ENCODE measurements at places on chromosomes 11 and 22.

DNA sequence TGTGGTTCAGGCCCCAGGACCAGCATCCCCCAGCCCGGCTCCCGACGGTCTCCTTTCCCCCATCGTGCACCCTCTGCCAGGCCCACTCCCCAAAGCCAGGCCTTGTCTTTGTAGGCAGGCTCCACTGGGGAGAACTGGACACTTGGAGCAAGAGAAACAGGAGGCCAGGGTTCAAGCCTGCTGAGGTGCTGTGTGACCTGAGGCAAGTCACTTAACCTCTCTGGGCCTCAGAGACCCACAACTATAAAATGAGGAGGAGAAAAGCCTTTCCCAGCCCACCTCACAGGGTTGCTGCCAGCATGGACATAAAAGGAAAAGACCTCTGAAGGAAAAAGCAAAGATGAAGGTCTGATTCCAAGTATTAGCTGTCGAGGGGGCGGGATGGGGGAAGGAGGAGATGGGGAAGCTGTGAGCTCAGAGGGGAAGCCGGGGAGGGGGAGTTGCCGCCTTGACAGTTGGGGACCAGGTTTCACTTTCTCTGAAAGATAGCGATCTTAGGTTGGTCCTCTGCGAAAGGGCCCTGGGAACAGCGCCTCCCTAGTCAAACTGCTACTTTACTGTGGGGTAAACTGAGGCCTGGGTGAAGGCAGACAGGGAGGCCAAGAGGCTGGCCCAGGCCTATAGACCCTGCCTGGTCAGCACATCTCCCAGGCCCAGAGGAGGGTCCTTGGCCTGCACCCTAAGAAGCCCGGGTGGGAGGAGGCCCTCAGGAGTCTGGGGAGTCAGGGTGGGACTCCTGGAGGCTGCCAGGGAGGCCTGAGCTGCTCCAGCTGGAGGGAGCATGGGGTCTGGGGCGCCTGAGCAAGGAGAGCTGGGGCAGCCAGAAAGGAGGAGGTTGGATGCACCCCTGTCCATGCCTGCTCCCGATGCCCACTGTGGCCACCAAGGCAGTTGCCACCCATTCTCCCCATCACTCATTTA, 991 bp upstream of the OSM start:
- peak; percentile 26 for DNase-seq

- DNase-seq = no peak
Observed at GRCh38 chr22:33747029-33747428, 173.2 kb downstream of the LARGE1 start.

DNA sequence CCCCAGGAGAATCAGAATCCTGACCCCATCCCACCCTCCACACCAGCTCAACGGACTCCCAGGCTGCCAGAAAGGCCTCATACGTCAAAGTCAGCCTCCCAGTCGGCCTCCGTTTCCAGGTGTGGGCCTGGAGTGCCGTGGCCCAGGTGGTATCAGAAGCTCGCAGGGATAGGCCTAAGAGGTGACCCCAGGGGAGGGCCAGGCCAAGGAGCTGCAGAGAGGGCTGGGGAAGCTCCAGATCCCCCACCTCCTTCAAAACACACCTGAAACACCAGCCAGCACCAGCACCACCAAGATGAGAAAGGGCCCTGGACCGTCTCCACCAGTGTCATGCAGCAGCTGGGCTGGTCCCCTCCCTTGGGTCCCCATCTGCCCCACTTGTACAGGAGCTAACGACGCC, 20.3 kb downstream of the ASCL2 start:
- DNase-seq = no peak

DNA sequence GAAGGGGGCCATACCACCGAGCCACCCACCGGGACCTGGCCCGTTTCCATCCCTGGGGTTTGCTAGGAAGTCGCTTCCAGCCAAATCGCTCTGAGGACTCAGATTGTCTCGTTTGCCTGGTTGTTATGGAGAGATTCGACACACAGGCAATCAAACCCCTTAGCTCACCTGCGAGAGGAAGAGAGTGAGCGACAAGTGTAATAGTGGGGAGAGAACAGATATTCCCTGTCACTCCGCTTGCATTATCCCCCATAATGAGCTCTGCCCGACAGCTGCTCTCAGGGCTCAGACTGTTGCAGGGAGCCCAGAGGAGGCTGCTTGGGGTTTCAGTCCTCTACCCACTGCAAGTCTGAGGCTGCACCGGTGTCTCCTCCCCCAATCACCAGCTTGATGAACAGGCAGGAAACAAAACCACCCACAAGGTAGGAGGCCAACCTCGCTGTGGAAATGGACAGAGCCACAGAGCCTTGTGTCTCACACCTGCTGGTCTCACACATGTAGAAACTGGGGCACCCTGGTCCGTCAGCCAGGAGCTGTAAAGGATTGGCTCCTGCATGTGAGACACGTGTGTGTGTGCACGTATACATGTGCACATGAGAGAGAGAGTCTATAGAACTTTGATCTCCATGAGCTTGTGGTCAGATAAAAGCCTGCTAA, 351.1 kb downstream of the BUD13 start:
- no peak for DNase-seq

DNA sequence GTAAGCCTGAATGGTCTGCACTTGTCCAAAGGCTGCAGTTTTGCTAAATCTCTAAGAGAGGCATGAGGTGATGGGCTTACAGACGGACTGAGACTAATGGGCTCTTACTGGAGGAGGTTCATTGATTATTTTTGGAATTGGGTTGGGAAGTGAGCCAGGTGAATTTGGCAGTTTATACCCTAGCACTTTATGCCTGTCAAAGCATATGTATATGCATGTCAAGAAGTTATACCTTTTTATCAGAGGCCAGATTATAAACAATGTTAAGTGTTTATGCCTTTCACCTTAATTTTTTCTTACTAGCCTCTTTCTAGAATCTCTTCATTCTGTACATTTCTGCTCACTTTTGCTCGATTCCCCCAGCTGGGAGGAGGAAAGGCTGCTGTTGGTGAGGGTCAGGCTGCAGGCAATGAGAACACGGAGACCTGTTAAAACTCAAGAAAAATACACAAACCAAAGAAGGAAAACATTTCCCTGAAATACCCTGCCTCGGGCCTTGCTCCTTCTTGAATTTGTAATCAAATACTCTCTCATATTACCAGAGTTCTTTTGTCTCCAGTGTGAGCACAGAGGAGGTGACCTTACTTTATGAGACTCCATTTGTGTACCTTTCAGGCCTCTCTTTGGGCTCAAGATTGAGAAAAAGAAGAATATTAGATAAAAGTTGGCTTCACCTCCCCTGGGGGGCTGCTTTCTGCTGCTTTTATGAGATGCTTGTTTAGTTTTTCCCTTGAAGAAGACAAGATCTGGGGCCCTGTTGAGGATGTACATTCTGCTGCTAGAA, 19.6 kb downstream of the NAT10 start:
- no peak for DNase-seq

DNA sequence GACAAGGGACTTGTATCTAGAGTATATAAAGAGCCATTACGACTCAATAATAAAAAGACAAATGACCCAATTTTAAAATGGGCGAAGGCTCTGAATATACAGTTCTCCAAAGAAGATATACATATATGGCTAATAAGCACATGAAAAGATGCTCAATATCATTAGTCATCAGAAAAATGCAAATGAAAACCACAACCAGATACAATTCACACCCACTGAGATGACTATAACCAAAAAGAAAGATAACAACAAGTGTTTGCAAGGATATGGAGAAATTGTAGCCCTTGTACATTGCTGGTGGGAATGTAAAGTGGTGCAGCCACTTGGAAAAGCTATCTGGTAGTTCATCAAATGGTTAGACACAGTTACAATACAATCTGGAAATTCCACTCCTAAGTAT, 96.3 kb downstream of the TRIM29 start:
- no peak for DNase-seq

GRCh38 chr11:92826136-92826535, 143.3 kb upstream of the MTNR1B start:
- no peak for DNase-seq

- no peak for DNase-seq
Observed at GRCh38 chr22:44328326-44328725, 15.6 kb upstream of the SHISAL1 start.

GRCh38 chr11:80034801-80035200, 594.0 kb upstream of the TENM4 start:
- no peak for DNase-seq

GRCh38 chr11:20363149-20363499, 390 bp upstream of the HTATIP2 start:
- no peak for DNase-seq

- DNase-seq = peak; percentile 80
Observed at GRCh38 chr11:75241036-75241905, 697 bp downstream of the TPBGL start.

DNA sequence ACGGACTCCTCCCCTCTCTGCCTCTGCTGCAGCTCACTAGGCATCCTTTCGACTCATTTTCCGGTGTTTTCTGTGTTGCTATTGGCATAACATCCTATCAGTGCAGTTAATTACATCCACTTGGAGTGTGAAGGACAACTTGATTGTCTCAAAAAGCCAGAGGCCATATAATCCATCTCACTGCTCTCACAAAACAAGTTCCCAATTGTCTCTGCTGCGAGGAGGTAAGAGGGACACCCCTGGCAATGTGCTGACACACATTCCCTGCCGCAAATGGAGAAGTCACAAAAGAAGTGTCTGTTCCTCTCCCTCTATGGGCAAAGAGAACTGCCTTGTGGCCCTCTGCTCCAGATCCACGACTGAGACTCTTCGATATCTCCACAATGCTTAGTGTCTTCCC, 618.4 kb downstream of the OPCML start:
- DNase-seq = no peak

- no peak for DNase-seq
Observed at GRCh38 chr11:26916805-26917204, 77.1 kb upstream of the FIBIN start.

GRCh38 chr11:93895106-93895862, 44.9 kb upstream of the VSTM5 start:
- peak; percentile 29 for DNase-seq

GRCh38 chr11:5232176-5232575, 2.1 kb downstream of the HBD start:
- DNase-seq = peak; percentile 68

DNA sequence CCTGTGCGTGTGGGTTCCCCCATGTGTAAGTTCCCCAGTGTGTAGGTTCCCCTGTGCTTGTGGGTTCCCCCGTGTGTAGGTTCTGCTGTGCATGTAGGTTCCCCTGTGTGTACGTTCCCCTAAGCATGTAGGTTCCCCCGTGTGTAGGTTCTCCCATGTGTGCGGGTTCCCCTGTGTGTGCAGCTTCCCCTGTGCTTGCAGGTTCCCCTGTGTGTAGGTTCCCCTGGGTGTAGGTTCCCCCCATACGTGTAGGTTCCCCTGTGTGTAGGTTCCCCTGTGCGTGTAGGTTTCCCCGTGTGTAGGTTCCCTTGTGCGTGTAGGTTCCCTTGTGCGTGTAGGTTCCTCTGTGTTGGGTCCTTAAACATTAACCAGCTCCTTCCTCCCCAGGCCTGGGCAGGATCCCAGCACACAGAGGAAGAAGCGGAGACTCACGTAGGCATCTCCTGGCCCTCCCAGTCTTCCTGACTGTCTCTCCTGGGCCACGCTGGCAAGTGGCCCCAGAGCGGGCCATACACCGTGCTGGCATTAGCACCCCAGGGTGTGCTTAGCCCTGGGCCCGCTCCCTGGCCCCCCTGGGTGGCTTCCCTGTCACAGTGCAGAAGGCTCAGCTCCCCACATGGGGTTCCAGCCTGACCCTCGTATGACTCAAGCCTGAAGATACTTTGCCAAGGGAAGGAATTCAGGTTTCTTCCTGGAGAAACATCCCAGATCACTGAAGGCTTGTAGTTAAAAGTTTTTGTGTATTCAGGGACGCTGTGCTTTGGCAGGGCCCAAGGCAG, 2.8 kb upstream of the GRAMD4 start:
- DNase-seq = no peak

DNA sequence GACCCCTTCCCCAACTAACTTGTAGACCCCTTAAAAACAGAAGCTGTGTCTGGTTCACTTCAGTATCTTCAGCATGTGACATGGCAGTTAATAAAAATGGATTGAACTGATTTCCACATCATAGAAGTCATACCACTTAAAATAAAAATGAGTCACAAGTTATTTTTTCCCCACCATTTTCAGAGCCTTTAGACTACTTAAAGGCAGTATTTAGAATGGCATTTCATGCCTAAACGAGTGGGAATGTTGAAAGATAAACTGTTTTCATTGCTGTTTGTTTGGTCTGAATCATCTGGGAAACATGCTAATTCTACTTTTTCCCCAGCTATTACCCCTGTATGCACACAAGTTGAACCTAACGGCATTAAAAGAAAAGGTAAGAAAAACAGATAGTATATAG, 324.0 kb downstream of the RAB38 start:
- DNase-seq = no peak

DNA sequence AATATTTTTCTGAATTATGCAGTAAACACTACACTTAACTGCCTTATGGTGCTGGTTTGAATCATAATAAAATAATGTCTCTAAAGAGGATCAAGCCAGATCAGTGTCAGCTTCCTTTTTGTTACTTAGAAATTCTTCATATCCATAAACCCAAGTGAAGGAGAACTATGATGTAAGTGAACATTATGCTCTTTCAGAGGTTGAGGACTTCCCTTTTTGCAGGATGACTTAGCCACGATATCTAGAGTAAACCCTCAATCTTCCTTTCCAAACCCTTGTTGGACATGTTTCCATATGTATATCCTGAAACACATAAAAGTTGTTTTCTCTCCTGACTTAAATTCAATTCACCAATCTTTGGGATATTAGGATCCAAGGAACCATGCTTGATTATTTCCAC, 19.1 kb downstream of the OR8D1 start:
- DNase-seq = no peak

DNA sequence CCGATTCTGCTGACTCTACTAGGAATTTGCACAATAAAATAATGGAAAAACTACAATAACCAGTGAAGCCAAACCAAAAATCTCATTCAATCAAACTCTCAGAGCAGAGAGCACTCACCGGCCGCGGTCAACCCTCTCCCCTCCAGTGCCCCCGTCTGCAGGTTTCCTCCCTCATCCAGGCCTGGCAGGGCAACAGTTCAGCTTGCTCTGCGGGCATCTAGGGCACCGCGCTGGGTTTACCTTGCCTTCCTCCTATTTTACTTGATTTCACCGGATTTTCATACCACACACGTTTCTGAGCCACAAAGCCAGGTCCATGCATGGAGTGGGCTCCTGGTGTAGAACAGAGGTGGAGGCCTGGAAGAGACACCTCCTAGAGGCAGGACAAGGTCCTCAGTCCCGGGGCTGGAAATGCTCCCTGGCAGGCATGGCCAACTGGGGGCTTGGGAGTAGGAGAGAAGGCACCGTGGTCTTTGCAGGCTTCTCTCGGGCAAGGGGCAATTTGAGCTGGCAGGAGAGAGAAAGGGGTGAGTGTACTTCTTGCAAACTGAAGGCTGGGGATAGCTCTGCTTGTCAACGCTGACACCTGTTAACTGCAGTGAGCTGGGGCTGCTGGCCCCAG, 938.4 kb downstream of the BRD1 start:
- DNase-seq = no peak
